AG09319 (cell line): ENCODE measurements at places on chromosomes 3 and 15.

DNA sequence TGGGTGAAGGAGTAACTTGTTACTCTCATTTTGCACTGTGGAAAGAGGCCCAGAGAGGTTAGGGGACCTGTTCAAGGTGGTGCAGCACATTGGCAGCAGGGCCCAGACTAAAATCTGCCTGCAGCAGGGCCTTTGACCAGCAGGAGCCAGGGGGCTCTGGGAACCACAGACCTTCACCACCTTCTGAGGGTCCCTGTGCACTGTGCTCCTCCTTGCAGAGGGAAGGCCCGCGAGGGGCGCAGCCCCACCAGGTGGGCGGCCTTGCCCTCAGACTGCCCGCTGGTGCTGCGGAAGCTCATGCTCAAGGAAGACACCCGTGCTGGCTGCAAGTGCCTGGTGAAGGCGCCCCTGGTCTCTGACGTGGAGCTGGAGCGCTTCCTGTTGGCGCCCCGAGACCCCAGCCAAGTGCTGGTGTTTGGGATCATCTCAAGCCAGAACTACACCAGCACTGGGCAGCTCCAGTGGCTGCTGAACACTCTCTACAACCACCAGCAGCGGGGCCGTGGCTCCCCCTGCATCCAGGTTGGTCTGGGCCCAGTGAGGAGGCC, 61.5 kb upstream of the FGD5 start:
- DNase-seq: no peak

- no peak for DNase-seq
These were observed 66.6 kb downstream of the SLMAP start for GRCh38 chr3:57822686-57823085.

DNA sequence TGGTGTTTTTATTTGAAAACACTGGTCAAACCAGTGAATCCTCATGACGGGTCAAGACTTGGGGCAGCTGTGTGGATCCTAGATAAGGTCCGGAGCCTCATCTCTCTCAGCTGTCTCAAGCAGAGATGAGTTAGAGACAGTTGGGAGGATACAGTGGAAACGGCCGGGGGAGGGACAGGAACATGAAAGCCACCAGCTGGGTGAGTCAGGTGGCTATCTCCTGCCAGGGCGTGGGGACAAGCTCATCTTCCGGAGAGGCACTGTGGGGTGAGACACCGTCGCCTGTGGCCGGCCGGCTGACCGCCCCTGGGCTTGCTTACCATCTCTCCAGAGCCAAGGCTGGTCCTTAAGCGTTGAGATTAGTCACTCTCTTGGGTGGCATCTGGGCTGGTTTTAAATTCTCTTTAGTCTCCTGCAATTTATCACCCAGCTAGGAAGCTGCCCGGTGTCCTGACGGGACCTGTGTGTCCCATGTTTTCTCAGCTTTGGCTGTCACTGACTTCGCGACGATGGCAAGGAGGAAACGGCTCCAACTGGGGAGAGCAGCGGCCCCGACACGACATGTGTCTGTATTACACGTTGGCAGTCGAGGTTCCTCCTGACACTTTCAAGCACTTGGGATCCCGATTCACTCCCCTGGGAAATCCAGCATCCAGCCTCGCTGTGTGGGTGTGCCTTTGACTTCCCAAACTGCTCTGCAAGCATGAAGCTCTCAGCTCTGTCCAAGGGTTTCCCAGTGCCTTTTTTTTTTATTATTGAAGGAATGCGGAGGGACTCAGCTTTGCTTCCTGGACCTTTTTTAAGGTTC, 7.5 kb downstream of the ST8SIA2 start:
- no peak for DNase-seq

- DNase-seq: no peak
These were observed 106.5 kb upstream of the CTNNB1 start for GRCh38 chr3:41092844-41093243.

- DNase-seq: peak; percentile 3
These were observed 751.7 kb upstream of the GOLIM4 start for GRCh38 chr3:168847291-168847883.

DNA sequence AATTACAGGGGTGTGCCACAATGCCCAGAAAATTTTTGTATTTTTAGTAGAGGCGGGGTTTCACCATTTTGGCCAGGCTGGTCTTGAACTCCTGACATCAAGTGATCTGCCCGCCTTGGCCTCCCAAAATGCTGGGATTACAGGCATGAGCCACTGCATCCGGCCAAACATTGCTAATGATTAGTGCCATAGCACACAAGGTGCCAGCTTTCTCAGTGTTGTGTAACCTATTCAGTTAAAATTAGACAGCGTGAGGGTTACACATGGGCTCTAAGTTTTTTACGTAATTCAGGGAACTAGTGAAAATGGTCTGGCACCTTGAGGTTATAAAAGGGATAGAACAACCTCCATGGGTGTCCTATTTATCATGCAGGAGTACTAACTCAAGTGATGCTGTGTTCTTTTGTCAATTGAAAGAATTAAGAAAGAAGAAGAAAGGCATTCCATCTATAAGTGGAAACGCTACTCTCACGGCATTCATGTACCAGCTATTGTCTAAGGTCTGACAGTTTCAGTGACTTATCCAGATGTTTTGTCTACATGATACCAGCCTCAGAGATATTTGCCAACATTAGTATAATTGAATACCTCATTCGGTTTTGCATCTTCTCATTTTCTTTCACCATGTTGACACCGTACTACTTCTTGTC, 84.7 kb downstream of the EOMES start:
- no peak for DNase-seq

DNA sequence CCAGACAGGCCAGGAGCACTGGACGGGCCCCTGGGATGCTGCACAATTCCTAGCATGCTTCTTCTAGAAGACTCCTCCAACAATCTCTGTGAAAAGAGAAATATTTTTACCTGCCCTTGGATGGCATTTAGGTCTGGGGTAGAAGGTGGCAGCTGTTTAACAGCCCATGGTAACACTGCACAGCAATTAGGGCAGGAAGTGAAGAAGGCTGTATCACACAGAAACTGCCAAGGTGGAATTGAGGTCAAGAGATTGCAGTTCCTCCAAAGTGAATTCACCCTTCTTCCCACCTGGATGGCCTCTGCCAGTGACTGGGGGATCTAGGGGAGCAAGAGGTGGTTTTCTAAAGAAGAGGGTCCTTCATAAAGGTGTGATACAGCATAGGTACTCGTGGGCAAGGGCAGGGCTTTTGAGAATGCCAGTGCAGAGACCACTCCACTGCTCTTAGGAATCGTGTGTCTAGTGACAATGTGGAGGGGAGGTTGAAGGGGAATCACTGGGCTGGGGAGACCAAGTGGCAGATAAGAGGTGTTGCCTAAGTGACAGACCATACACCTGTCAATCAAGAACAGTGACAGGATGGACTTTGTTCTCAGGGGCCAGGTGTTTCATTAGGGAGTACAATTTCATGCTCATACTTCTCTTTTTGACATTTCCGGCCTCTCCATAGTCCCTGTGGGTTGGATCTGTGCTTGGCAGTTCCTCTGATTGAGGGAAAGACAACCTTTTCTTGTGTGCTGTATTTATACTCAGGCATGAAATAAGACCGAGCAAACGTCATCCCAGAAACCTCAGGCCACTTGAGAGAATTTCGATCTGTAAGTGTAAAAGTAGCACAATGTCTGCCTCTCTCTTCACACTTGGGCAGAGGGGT, 83.5 kb upstream of the BCL6 start:
- DNase-seq: no peak

DNA sequence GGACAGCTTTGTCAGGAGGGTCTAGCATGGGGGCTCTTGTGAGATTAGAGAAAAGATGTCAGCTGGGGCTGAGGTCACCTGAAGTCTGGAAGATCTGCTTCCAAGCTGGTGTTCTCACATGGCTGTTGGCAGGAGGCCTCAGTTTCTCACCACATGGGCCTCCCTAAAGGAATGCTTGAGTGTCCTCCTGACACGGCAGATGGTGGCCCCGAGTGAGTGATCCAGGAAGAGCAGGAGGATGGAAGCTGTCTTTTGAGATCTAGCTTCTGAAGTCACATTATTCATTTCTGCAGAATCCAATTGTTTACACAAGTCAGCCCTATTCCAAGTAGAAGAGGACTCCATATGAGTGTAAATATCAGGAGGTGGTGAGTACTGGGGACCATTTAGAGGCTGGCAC, 344.0 kb upstream of the PROK2 start:
- no peak for DNase-seq

GRCh38 chr3:183210862-183211341, 42.2 kb upstream of the B3GNT5 start:
- DNase-seq: no peak

GRCh38 chr3:155158346-155159037, 78.4 kb downstream of the MME start:
- no peak for DNase-seq

- DNase-seq: no peak
These were observed 257.8 kb downstream of the EBLN2 start for GRCh38 chr3:73319179-73319769.

GRCh38 chr15:52658955-52659354, 20.2 kb downstream of the ATOSA start:
- no peak for DNase-seq

- peak; percentile 32 for DNase-seq
These were observed 33.5 kb upstream of the ACAD9 start for GRCh38 chr3:128845778-128846485.

- DNase-seq: no peak
These were observed 21.1 kb downstream of the CCRL2 start for GRCh38 chr3:46427916-46428833.

DNA sequence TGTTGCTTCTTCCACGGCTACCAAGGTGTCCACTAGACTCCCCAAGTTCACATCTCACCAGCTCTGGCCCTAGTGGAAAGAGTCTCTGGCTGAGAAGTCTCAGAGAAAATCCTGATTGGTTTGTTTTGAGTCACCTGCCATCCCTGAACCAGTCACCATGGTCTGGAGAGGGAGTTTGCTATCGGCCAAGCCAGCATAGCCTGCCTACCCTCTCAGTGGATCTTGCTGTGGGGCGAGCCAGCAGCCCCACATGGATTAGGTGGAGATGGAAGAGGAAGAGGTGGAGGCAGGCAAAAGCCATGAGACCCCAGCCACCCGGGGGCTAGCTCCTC, 48.1 kb upstream of the FLNB start:
- no peak for DNase-seq

- no peak for DNase-seq
These were observed 26.0 kb downstream of the SV2B start for GRCh38 chr15:91126080-91126479.

DNA sequence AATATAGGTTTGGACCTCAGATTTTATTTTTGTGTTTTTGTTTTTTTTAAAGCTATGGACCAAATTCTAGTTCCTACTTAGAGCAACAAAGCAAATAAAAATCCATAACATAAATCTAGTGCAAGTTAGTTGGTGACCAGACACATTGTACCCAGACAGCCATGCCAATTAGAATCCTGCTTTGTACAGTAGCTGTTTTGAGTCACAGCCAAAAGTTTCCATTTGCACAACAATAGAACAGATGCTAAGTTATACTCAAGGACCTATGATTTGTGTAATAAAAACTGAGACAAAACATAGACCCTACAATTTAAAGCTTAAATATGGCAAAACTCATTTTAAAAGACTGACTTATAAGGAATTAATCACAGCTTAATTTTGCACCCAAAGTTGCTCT, 513.1 kb upstream of the CBLB start:
- no peak for DNase-seq

DNA sequence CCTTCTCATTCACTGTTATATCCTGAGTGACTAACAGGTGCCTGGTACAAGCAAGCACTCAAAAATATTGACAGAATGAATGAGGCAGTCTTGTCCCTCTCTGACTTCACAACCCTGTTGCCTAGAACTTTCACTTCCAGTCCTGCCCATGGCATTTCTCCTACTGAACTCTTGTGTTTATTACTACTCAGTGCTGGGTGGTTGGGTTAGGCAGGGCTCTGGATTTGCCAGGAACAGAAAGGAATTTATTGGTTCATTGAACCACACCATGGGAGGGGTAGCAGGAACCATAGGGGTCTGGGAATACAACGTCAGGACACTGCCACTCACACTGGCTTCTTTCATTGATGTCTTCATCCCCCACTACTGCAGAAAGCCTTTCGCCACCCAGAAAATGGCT, 41.9 kb upstream of the SEMA4B start:
- no peak for DNase-seq

DNA sequence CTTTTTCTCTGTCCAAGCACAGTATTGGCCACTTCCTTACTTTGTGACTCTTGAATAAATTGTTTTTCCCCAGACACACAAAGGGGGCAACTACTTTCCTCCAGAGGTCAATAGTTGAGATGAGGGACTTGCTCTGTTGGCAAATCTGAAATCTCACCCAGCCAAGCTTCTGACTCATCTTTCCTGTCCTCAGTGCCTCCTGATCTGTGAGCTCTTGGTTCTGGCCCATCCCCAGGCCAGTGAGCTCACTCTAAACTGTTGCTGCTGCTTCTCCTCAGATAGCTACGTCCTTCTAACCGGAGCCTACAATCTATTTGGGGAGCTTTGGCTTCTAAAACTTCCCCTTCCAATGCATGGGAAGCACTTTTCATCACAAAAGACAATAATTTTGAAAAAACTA, 50.0 kb upstream of the NMD3 start:
- DNase-seq: peak; percentile 48

DNA sequence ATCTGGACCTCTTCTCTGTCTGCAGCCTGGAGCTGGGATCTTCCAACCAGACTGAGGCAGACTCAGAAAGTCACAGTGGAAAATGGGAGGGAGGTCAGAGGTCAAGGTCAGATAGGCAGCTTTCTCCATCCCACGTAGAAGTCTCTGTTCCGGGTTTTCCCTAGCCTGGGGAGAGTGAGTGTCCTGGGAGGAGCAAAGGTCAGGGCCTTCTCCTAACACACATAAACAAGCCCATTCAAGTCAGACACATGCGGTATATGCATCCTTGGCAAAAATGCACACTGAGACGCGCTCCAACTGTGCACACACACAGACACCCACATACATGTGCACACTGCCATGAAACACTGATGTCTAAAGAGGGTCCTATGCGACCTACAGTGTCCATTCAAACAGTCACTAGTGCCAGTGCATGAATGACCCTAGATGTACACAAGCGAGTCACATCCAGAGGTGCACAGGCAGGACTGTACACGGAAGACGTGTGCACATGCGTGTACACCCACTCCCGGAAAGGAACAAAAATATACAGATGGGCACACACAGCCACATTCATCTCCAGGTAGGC, 681 bp downstream of the TWF2 start:
- DNase-seq: no peak

DNA sequence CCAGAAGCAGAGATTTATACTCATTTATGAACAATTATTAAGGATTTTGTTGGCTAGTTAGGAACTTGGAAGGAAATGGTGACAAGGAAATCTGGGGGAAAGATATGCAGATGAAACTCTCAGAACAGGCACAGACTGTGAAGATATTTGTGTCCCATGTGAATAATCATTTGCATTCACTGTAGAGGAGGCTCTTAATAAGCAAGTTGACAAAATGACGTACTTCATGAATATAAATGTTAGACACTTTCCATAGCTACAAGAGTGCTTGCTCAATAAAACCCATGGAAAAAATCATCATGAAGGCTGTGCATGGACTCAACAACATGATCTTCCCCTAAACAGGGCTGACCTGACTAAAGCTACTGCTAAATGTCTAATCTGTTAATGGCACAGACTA, 59.7 kb downstream of the MAP4 start:
- DNase-seq: no peak

DNA sequence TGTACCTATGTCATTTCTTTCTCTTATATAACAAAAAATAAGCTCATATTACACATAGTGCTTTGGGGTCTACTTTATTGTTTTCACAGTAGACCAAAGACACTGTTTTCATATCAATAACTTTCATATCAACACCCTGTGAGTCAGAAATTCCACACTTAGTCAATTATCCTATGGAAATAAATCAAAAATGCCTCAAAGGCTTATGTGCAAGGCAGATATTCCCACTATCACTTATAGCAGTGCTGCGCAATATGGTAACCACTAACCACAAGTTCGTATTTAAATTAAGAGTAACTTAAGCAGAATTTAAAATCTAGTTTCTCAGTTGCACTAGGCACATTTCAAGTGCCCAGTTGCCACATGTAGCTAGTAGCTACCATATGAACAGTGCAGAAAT, 15.9 kb downstream of the SCG3 start:
- DNase-seq: no peak
